WTC11 (cell line): ENCODE measurements at places on chromosomes 16 and 17.

DNA sequence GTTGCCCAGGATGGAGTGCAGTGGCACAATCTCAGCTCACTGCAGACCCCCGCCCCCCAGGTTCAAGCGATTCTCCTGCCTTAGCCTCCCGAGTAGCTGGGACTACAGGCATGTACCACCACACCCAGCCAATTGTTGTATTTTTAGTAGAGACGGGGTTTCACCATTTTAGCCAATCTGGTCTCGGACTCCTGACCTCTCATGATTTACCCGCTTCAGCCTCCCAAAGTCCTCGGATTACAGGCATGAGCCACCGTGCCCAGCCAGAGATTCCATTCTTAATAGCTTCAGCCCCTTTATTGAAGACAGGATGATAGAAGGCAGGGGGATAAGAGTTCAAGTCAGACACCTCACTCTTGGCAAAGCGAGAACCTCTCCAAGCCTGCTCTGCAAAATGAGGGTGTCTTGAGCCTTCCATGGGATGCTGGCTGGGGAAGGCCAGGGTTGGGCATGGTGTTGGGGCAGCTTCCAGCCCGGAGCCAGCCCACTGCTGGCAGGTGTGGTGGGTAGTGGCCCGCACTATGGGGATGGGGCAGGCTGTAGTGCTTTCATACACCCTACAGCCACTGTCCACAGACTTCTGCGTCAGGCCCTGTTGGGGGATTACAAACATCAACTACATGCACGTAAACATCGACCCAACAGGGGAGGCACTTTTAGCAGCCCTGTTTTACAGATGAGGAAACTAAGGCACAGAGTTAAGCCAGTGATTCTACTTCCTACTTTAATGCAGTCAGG is 3.5 kb downstream of the CARHSP1 start:
- no peak for DNase-seq

- DNase-seq, result no peak
Observed at GRCh38 chr16:48978501-48978900, 303.1 kb downstream of the CBLN1 start.

- peak; percentile 56 for DNase-seq
Observed at GRCh38 chr17:44969144-44969780, 1.2 kb upstream of the C1QL1 start.

GRCh38 chr17:48997827-48998586 is 822 bp downstream of the IGF2BP1 start:
- peak; percentile 40 for DNase-seq

DNA sequence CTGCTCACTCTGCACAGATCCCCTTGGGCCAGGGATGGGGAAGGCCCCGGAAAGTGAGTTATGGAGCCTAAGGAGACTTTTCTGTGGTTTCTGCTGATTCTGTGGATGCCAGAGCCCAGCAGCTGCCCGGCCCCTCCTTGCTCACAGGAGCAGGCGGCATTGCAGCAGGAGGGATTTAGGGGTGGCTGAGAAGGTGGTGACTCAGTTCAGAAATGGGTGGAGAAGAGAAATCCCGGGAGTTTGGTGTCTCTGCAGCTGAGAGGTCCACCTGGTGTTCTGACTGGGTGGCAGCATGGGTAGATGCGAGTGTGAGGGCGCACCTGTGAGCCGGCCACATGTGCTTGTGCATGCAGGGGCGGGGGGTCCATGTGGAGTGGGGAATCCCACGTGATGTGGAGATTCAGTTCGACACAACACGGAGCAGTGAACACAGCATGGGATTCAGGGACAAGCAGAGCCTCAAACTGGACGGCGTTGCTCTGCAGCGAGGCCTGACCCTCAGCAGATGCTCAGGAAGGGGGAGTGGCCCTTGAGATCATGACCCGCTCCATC is 16.0 kb upstream of the SPPL2C start:
- DNase-seq, result no peak

DNA sequence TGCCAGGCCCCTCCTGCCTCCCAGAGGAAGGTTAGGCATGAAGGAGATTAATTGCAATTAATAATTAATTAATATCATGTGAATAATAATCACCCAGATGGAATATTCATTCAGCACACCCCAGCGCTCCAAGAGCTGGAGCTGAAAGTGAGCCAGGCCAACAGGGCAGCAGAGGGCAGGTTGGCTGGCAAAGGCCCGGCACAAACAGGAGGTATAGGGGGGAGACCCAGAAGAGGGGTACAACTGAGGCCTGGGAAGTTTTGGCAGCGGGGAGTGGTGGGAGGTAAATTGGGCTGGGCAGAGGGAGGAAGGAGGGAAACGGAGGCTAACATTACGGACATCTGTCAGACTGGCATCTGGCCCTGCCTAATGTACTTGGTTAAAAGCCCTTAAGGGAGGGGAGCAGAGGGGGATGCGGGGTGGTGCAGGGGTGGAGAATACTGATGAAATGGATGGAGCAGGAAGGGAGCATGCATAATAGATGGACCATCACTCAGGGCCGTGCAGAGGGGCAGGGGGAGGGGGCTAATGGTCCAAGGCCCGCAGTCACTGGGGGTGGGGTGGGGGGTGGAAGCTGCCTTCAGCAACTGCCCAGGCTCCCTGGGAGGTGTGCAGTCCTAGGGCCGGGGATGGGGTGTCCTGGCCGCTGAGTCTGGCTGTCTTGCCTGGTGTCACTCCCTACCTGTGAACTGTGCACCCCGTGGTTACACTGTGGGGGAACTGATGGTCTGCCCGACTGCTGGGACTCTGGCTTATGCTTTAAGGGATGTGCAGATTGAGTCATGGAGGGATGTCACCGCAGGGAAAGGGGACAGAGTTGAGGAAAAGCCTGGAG is 1.9 kb downstream of the ADAM11 start:
- DNase-seq, result no peak

DNA sequence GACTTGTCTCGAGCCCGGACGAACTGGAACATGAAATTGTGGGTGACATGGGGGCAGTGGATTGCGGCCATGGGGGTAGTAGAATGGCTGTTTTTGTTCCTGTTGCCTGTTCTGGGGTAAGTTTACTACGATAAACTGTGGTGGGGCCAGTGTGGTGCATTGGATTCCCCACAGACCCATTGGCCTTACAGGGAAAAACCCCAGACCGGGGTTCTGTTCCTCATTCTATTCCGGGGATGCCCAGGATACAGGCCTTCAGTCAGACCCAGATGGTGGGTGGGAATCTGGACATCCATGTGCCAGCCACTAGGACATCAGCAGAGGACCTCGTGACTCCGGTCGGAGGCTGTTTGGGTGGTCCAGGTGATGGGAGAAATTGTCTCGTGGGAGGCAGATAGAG is 88.1 kb downstream of the ABCC1 start:
- DNase-seq, result no peak

- no peak for DNase-seq
Observed at GRCh38 chr17:17549732-17550366, 41.7 kb downstream of the PEMT start.

- no peak for DNase-seq
Observed at GRCh38 chr16:56450275-56450985, 702 bp downstream of the NUDT21 start.

DNA sequence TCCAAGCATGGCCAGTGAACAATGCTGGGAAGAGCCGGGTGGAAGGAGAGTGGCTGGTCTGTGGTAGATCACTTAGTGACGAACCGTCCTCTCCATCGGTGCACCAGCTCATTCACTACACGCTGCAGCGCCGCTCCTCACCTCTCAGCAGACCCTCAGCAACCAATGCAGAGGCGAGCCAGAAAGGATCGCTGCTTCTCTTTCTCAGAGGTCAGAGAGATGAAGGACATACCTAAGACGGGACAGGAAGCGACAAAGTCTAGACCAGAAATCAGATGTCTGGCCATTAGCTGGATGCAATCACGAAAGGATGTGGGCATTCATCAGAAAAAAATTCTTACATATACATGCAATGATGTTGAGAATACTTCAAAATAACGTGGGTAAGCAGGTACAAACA is 26.9 kb downstream of the NSMCE1 start:
- DNase-seq, result no peak

GRCh38 chr17:79407385-79407784 is 203.5 kb downstream of the RBFOX3 start:
- no peak for DNase-seq
